ENCODE measurements at places on chromosomes 7 and 10. TPM values are rescaled to one million over a fixed set of nuclear protein-coding genes. Genes with fewer than 3 reads are reported as not detected.

Gene MOSPD3
- total RNA-seq = 16.2 TPM

Gene ZNF853
- total RNA-seq = 4.5 TPM

Gene CPA2
- not detected for total RNA-seq

Gene ZNF775
- 6.0 TPM for total RNA-seq

Gene CROT
- 9.9 TPM for total RNA-seq

Gene BICC1
- not detected for total RNA-seq
